ENCODE measurements at places on chromosomes 7 and 10.
A peak's percentile ranks its signal among the peaks of the same experiment; 100 is the strongest.

DNA sequence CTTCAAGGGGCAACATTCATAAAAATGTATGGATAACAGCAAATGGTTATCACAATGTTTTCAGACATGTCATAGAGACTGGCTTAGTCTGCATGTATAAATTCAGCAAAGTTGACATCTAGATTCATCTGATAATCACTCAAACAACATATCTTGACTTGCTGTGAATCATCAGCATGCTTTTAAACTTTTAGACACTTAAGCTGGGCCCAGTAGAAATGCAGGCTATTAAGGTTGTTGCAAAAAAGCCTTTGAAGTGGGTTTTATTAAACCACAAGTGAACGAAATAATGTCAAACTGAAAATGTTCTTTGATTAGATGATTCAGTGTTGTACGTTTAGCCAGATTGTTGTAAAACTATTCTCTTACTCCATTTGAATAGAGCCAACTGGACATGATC, 759.6 kb downstream of the NXPH1 start:
- no peak for DNase-seq

DNA sequence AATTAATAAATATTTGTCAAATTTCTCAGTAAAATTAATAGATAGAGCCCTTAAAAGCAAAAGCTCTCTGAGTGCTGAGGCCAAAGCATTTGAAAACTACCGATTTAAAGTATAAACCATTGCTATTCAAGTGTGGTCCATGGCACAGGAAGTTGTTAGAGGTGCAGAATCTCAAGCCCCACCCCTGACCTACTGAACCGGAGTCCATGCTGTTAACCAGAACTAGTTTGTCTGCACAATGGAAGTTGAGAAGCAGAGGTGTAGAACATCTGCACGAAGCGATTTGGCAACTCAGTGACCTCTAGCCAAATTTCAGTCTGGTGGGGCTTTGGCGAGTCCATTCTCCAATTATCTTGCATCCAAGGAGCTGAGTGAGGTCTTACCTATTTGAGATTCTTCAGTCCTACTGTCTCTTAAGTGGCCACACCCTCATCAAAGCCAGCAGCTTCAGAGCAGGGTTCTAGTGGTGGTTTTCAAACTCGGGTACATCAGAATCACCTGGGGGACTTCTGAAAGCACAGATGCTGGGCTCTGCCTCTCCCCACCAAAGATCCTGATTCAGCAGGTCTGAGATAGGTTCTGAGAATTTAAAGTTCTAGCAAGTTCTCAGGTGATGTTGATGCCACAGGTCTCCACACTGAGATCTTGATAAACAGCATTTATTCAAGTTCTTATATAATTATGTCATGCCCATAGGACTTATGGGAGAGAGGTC, 96.8 kb upstream of the SAMD8 start:
- DNase-seq = no peak

DNA sequence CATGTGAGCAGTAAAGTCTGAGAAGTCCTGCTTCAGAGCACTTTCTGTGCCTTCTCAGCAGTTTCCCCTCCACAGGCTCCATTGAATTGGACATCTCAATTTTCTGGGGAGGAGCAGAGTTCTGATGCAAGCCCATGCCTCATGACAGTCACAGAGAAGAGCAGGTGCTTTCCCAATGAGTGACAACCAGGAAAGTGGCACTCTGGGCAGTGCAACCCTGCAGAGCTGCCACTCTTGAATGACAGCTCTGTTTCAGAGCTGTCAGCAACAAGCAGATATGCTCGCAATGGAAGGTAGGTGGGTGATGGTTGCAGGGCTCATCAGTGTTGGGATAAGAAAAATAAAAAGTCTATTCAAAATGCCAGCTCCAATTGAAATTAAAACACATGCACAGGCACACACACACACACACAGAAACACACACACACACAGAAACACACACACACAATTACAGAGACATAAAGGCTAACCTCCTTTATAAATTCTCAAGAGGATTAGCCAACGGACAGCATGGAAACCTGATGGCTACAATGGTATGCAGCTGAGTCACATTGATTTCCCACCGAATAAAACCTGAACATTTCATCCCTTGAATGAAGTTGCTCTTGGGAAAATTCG, 50.5 kb downstream of the C10orf67 start:
- no peak for DNase-seq

DNA sequence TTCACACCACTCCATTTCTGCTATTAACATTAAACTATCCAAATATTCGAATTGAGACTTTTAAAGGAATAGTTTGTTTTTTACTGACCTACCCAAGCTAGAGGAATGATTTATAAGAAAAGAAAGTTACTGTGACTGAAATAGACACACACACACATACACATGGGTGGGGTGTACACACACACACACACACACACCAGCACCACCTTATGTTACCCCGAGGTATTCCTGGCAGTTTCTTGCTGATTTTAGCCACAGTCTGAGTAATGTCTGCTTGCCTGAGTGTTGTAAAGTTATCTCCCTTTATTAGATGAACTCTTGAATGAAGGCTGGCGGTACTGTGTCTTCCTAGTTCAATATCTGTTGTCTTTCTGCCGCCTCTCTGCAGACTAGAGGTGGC, 91.3 kb upstream of the PRKG1 start:
- no peak for DNase-seq

DNA sequence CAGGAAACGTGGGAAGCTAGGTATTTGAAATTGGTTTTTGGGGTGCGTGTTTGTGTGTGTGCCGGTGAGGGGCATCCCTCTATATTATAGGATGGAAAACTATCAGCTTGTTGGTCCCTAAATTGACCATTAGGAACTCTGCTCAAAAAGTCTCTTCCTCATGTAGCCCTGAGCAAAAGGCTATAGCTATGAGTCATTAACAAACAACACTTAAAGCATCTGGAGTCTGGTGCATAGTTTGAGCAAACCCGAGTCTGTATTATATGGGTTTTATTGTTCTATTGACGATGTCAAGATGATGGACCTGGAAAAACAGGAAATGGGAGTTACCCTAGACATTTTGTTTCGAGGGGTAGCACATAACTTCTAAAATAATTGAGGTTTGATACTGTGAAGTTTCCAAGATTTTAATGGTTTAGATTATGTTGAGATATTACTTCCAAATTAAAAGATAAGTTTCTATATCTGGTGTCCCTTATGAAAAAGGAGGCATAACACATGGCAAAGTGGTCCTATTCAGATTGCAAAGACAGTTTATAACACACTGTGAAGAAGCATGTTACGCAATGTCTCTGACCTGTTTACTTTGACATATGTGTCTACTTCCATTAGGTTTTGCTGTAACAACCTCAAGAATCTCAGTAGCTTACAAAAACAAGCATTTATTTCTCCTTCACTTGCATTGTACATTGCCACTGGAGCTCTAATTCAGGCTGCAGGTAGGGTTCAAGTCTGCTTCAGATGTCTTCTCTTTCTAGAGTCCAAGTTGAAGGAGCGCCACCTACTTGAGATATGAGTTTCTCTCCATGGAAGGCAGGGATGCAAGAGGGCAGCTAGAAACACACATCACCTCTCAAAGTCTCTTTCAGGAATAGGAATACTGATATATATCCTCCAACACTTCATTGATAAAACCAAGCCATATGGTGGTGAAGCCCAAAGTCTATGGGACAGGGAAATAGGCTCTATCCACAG, 357.7 kb downstream of the PHF14 start:
- no peak for DNase-seq

DNA sequence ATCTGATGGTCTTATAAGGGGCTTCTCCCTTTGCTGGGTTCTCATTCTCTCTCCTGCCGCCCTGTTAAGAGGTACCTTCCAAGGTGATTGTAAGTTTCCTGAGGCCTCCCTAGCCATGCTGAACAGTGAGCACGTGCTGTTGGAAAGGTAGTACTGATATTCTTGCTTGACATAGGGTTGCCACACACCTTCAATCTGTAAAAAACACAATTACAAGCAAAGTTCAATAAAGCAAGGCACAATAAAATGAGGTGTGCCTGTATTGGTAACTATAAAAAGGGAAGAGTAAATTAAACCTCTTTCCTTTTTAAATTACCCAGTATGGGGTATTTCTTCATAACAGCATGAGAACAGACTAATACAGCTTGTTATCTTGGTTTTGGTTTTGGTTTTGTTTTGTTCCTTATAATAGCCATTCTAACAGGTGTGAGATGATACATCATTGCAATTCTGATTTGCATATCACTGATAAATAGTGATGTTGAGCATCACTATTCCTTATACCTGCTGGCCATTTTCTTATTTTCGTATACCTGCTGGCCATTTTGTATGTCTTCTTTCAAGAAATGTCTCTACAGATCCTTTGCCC, 164.9 kb upstream of the TRIM24 start:
- no peak for DNase-seq

DNA sequence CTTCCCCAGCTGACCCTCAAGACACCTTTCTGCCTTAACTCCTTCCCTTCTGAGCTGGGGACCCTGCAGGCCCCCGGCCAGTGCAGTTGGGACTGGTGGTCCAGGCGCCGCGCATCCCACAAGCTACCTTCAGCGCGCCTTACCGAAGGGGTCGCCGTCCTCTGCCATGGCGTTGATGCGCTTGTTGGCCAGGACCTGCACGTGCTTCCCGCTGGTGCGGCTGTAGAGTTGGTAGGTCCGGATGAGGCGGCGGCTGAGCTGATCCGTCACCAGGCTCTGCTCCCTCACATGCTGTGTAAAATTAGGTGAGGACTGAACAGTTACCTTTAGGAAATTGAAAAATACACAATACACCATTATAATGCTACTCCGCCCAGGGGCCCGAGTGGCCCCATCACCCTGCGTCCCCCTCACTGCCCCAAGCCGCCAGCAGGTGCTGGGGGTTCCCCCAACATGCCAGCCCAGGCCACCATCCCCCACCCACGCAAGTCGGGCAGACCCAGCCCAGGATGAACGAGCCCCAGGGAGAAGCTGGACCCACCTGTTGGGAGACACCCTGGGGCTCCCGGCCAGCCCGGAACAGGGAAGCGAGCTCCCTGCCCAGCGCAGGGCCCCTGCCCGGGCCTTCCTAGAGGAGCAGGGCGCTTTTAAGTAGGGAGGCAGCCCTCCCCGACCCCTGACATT, 1.2 kb downstream of the FGF8 start:
- no peak for DNase-seq

- DNase-seq = no peak
Observed at GRCh38 chr7:33965183-33965744, 59.9 kb downstream of the BMPER start.

DNA sequence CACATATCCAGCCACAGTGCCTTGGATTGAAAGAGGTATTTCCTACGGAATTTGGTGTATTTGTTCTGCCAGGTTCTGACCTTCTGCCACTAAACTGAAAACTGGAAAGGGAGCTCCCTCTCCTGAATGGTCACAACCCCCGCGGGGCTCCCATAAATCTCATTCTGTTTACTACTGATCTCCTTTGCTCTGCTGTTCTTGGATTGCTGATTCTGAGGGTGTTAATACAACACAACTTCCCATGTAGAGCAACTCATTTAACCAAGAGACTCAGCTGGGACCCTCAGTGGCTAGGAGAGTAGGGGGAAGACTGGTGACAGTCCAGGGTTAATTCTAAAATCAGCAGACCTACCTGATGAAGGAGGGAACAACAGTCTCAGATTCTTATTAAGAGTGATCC, 662.9 kb downstream of the INHBA start:
- DNase-seq = no peak

- DNase-seq = peak; percentile 91
Observed at GRCh38 chr7:5396999-5397663, 26.5 kb downstream of the TNRC18 start.

DNA sequence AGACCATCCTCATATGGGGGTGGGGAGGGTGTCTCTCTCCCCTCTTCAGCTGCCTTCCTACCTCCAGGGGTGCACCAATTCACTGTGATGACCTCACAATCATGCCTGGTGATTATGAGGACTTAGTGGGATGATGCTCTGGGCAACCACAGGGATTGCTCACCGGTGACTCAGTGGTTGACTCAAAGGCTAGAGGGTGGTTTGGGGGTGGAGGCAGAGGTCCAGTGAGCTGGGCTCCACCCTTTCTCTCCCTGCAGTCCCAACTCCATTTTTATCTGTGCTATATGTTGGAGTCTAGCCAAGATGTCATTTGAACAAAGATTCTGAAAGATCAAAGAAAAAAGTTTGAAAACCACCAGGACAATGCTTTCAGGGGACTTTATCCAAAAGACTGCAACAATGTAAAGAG, 286.9 kb downstream of the KCNMA1 start:
- DNase-seq = no peak

- no peak for DNase-seq
Observed at GRCh38 chr10:71138166-71138830, 74.1 kb upstream of the UNC5B start.

- no peak for DNase-seq
Observed at GRCh38 chr7:94632338-94633013, 23.5 kb downstream of the SGCE start.

DNA sequence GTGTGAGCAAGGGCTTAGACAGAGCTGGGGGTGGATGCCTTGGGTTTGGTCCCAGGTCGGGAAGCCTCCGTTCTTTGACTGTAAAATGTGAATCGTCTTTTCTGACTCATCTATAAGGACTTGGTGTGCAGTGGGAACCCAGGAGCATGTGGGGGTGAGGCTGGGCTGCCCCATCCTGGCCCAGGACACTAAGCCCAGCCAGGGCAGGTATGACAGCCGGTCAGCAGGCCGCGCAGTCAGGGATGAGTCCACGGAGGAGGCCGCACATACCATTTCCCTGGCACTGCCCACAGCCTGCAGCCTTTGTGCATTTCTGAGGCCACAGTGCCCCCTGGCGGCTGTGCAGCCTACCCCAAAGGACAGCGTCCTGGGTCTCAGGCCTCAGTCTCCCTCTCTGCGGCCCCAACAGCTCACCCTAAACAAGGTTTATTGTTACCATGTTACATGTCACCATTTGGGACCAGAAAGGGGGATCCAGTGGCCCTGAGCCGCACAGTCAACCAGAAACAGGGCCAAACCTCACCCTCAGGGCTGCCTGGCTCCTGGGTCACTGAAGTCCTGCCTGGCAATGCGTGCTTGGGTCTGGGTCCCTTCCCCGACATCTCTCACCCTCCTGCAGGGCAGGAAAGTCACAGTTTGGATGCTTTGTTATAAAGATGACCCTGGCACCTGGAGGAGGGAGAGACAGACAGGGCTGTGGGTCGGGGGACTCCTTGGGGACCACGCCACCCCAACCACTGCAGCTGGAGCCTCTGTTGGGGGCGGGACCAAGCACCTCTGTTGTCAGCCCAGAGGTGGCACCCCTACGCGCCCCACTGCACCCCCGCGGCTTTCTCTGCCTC, 14.4 kb upstream of the SH2B2 start:
- DNase-seq = peak; percentile 84

- DNase-seq = no peak
Observed at GRCh38 chr7:50229964-50230363, 74.6 kb upstream of the IKZF1 start.

- DNase-seq = no peak
Observed at GRCh38 chr7:1007901-1008300, 24.9 kb downstream of the CYP2W1 start.

All from activated CD4-positive, CD25-positive, alpha-beta regulatory T cell treated with anti-CD3 and anti-CD28 coated beads, Interleukin-2, amount 50 U/mL, for 72 hours (primary cell).